ENCODE measurements at places on chromosomes 4 and X.

- DNase-seq = no peak
Observed at GRCh38 chr4:128698386-128698785, 111.1 kb upstream of the JADE1 start.

- DNase-seq = no peak
Observed at GRCh38 chr4:183030309-183030708, 68.7 kb upstream of the WWC2 start.

DNA sequence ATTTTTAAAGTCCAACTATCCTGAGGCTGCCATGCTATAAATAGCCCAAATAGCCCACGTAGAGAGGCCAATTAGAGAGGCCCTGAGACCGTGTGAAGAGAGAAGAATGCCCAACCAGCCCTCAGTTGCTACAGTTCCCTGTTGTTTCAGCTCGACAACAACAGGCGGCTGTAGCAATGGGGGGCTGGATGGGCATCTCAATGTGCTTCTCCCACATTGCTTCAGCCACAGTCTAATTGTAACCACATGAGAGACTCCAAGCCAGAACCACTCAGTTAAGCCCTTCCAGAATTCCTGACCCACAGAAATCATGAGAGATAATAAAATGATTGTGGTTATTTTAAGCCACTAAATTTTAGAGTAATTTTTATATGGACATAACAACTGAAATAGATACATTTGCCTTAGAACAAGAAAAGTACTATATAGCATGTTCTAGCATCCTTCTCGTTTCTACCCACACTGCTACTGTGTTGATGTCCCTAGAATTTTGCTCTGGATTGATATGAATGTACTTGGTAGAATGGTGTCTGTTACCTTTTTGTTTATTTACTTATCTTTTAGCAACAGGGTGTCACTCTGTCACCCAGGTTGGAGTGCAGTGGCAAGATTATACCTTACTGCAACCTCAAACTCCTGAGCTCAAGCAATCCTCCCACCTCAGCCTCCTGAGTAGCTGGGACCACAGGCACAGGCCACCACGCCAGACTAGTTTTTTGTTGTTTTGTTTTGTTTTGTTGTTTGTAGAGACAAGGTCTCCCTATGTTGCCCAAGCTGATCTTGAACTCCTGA is 436.4 kb downstream of the BCOR start:
- no peak for DNase-seq

GRCh38 chr4:15400981-15401671 is 26.7 kb upstream of the C1QTNF7 start:
- peak; percentile 5 for DNase-seq

- no peak for DNase-seq
Observed at GRCh38 chr4:24032371-24032989, 142.6 kb upstream of the PPARGC1A start.

DNA sequence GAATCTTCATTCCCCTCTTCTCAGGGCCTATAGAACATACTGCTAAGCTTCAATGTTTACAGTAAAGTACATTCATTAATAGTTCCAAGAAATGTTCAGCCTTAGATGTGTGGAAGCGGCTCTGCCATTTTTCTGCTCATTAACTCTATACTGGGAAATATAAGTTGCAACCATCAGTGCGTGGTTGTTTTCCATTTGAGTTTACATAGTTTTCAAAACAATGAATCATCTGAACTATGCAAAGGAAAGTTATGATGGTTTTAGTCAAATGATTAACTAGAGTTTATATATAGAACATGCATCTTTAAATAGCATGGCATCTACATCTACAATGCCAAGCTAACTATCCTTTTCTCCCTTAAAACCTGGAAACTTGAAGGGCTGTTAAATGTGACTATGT is 29.6 kb downstream of the LEF1 start:
- DNase-seq = no peak

- DNase-seq = no peak
Observed at GRCh38 chrX:44025555-44025954, 52.4 kb upstream of the NDP start.

- no peak for DNase-seq
Observed at GRCh38 chrX:143648705-143649104, 12.8 kb upstream of the SLITRK4 start.

GRCh38 chrX:46587753-46588171 is 14.2 kb downstream of the CHST7 start:
- no peak for DNase-seq

- DNase-seq = no peak
Observed at GRCh38 chrX:4450177-4450576, 736.7 kb upstream of the PRKX start.

DNA sequence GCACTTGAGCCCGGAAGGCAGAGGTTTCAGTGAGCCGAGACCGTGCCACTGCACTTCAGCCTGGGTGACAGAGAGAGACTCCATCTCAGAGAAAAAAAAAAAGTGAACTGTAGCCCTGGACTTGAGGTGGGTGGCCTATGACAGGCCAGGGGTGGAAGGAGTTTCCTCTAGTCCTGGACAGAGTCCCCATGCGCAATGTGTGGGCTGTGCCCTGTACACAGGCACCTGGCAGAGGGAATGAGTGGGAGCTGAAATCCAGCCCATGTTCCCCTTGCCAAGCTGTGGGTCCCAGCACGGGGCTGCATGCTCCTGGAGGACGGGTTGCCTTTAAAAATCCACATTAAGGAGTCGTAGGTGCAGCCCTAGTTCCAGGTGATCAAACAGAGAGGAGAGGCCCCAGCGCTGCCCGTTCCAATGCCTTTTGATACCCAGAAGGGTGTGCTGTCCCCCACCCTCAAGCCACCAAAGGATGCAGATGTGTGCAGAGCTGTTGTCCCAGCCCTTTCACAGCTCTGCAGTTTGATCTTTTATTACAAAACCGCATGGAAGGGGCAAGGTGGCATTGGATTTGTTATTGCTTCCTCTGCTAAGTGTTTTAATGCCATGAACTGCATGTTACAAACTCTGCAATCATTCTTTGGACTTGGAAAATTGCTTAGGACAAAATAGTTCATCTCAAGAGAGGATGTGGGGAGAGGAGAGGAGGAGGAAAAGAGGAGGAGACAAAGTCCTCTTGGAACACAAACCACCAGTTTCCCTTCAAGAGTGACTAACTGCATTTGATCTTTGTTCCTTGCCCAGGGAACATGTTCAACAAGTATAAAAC is 38.0 kb upstream of the PDK3 start:
- DNase-seq = no peak
